H7 (cell line): ENCODE measurements at places on chromosomes 3 and 15.

DNA sequence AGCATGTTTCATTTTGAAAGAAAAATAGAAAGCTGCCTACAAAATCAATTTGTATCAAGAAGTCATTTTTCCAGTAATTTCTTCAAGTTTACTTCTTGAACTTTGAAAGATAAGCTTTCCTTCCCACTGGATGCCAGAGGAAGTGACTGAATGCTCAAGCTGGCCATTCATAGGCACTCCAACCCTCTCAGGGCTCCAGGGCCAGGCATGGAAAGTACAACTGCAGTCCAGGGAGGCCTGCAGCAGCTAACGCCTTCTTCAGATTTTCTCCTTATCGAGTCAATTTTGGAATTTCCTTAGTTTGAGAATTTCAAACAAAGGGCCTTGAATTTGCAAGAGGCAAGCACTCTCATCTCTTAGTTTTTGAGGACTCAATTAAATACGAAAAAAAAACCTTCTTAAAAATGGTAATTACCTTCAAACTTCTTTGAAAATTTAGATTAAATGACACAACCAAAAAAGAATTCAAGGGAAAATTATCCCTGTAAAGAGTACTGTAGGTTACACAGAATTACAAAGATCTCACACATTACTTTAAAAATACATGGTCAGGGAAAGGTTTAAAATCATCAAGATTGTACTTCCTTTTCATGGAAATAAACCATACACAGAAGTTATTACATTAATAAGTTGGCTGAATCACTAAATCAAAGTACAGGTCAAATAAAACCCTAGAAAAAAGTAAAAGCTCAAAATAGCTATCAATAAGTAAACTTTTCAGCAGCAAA is 2.5 kb downstream of the UBP1 start:
- DNase-seq = peak; percentile 35

DNA sequence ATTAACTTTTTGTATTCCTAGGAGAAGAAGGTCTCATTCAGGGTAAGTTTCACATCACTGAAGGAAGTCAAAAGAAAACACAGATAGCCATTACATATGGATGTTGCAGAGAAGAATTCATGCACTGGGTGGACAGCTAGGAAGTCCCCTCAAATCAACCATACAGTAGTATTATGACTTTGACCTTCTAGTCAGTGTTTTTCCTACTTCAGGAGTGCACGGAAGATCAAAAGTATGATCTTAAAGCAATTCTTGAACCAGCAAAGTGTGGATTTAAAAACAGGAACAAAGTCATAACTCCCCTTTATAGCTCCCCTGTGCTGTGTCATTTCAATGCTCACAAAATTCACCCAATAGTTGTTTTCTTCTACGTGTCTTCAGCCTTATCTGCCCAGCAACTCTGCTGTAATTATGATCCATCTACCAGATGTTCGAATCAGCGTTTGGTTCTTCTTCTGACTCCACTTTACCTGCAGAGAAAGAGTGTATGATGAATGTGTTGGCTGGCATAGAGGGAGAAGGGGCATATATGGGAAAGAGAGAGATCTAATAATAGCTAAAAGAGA is 118.1 kb upstream of the MEIS2 start:
- no peak for DNase-seq

DNA sequence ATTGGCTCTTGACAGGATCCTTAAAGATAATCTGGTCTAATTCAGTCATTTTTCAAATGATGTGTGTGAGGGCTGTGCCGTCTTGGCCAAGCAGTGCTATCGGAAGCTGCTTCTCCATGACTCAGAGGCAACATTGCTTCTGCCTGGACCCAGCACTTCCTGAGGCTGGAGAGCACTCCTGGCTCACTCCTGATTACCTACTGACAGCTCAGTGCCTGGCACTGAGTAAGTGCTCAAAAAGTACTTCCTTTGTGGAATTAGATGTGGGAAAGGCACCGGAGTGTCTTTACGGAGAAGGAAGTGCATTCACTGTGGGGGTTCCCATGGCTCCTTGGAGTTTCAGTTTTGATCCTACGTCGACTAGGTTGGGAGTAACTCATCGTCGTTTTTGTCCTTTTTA is 86.9 kb upstream of the UBE3A start:
- DNase-seq = no peak

DNA sequence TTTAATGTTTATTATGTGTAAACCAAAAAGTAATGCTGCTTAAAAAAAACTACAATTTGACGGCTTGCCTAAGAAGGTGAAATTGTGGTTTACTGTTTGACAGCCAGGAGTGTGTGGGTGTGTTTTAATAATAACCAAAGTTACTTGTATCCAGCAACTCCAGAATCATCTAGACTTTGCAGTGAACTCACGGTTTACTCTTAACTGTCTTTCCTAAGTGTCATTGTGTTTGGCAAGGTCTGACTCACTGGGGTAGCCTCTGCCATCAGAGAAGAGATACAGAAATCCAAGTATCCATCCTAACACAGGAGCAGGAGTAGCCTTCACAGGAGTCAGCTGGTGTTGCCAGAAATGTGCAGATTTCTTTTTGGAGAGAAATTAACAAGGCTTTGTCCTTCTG is 151.1 kb downstream of the CTNNB1 start:
- DNase-seq = no peak

DNA sequence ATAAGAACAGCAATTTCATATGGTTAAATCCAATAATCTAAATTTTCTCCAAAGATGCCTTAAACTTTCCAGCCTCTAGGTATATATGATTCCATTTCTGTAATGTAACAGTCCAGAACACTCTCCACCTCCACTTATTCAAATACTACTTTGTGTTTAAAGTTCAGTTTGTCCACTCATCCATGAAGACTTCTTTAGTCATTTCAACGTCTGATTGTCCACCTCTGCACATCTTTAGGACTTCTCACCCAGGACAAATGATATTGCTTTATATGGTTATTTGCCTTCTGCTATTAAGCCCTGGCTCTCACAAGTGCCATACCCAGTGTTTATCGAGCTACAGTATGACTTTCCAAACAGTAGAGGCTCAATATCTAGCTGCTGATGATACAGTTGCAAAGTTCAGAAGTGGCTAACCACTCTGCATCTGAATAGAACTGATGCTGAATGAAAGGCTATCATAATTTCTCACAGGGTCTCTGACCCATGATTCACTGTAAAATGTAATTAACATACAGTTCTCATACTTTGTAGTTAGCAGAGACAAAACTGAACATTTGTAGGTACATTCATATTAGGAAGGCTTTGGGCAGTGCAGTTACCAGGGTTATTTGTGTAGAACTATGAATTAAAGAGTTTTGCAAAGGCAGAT is 93.7 kb upstream of the MBNL1 start:
- no peak for DNase-seq

DNA sequence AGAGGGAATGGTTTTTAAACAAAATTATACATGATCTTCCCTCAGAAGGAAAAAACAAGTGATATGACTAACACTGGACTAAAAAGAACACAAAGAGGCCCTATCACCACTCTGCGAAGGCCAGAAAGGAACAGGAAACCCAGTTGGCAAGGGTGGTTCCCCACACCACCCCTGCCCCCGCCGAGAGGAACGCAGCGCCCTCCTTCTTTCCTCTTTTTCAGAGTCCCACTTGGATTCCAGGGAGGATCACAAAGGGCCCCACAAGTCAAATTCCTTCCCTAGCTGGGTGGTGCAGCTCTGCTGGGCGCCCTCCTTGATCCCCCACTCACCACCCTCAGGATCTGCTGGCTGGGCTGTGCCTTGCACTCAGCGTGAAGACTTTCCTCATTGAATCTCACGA is 29.8 kb downstream of the PLA1A start:
- peak; percentile 35 for DNase-seq

- DNase-seq = no peak
Measured at GRCh38 chr3:50364573-50365079, 5.3 kb upstream of the TMEM115 start.
